ENCODE measurements at places on chromosomes 7 and 10.

- DNase-seq = no peak
Observed at GRCh38 chr10:61319386-61320256, 133.6 kb downstream of the TMEM26 start.

DNA sequence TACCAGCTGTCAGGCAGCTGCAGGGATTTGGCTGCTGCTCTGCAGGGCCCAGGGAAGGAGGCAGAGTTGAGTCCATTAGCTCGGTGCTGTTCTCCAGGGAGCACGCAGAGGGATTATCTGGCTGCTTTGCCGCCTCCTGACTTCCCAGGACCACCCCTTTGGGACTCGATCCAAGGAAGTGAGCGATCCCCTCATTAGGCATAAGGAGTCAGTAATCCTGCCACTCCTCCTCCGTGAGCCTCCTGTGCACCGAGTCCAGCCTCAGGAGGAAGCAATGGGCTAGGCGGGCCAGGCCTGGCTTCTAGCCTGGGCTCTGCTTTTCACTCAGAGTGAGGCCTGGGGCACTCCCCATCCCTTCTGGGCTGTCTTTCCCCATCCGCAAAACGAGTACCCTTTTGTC lies 417.9 kb downstream of the RPS24 start:
- DNase-seq = no peak

DNA sequence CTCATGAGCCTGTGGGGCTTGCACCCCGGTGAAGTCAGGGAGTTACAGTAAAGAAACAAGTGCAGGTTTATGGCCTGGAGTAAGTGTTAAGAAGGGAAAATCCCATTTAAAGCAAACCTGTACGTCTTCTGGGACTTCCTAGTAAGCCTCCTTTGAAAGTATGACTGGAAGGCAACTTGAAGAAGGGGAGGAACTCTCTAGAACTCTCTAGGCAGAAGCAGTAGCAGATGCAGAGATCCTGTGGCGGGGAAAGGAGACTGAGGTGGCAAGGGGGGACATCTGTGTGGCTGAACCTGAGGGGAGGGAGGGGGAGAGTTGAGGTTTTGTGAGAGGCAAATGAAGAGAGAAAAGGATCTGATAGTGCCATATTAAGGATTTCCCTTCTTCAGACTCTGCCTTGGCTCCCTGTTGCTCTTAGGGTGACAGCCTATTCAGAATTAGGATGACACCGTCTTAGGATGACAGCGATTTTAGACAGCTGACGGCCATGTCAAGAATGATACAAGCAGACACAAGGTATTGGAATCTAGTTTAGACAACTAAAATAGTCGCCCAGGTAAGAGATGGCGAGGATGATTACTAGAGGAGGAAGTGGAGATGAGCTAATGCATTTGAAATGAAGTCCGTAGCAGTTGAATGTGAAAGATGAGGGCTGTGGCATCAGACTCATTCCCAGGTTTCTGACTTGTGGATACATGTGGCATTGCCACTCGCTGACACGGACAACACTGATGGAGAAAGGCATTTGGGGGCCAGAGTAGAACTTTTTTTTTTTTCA lies 29.0 kb downstream of the CUL1 start:
- DNase-seq = no peak

DNA sequence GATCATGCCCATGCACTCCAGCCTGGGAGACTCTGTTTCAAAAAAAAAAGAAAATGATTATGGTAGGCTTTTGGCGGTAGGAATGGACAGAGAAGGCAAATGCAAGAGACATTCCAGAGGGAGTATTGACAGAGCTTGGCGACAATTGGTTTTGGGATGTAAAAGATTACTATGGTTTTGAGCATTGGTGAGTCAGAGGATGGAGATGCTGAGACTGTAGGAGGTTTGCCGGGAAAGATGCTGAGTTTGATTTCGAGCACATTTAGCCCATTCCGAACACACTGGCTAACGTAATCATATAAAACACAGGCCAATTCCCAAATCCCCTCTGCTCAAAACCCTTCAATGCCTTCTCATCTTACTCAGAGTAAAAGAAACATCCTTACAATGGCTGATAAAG lies 161.6 kb upstream of the MKLN1 start:
- no peak for DNase-seq

GRCh38 chr10:118687472-118687871 lies 67.3 kb downstream of the CACUL1 start:
- no peak for DNase-seq

DNA sequence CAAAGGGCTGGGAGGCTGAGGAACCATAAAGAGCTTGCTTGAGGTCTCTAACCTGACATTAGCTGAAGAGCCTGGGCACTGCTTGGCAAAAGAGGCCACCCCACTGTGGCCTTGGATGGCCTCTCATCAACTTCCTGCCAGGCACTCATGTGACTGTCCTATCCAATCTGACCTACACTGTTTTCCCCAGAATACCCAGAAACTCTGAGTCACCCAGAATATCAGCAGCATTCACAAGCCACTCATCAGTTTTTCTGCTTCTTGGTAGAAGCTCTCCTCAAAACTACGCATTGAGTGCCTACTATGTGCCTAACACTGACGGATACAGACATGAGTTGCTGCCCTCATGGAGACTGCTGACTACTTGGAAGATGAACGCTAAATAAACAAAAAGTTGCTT lies 4.1 kb upstream of the NT5C2 start:
- no peak for DNase-seq

GRCh38 chr10:44300666-44301649 lies 83.9 kb downstream of the CXCL12 start:
- no peak for DNase-seq

GRCh38 chr7:146296028-146296427 lies 179.4 kb downstream of the CNTNAP2 start:
- no peak for DNase-seq

DNA sequence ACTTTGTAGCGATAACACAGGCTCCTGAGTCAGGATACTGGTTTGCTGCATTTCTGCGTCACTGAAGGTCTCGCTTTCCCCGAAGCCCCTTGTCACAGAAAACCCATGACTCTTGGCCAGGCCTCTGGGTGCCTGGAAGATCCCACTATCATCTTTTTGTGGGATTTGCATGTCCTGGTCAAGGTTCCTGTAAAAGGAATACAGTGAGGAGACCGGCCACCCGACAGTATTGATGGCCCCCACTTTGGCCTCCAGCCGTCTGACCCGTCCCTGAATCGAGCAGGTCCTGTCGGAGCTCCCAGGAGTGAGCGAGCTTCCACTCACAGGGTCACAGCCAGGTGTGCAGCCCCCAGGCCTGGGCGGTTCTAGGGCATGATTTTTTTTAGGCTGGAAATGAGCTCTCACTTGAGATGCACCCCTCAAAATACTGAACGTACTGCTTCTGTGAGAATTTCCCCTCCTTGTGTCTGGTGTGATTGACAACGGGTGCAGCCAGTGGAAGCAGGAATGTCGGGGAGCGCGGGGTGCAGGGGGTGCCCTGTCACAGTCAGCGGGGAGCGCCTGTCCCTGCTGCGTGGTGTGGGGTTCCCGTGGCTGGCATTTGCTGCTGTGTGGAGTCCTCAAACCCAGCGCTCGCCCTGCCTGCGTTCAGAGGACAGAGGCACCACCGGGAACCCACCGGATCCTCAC lies 75.8 kb downstream of the DNAJB6 start:
- no peak for DNase-seq

DNA sequence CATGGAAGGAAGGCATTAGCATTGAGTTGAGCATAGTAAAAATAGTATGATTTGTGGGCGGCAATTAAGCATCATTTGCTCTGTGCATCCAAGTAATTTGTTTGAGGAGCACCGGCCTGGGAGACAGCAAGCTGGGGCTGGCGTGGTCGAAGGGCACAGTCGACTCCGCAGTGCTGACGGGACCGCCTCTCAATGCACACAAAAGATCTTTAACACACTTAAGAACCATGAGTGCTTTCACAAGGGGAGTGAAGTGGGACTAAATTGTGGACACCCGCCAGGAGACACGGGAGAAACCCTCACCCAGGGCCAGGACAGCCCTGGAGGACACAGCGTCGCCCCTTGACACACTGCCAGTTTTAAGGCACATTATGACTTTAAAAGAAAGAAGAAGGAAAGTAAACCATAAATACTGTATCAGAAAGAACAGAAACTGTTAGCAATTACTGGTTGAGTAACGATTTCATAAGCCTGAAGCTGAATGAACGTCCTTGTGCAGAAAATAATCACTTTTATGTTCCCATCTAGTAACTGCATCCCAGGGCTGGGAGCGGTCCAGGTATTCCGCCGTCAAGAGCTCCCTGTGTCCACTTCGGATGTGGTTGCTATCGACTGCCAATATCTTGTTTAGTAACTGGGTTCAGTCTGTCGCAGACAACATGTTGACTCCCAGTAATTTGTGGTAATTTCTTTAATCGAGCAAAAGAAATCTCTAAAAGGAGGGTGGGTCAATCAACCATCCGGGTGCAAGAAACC lies 102.1 kb downstream of the EBF3 start:
- no peak for DNase-seq

DNA sequence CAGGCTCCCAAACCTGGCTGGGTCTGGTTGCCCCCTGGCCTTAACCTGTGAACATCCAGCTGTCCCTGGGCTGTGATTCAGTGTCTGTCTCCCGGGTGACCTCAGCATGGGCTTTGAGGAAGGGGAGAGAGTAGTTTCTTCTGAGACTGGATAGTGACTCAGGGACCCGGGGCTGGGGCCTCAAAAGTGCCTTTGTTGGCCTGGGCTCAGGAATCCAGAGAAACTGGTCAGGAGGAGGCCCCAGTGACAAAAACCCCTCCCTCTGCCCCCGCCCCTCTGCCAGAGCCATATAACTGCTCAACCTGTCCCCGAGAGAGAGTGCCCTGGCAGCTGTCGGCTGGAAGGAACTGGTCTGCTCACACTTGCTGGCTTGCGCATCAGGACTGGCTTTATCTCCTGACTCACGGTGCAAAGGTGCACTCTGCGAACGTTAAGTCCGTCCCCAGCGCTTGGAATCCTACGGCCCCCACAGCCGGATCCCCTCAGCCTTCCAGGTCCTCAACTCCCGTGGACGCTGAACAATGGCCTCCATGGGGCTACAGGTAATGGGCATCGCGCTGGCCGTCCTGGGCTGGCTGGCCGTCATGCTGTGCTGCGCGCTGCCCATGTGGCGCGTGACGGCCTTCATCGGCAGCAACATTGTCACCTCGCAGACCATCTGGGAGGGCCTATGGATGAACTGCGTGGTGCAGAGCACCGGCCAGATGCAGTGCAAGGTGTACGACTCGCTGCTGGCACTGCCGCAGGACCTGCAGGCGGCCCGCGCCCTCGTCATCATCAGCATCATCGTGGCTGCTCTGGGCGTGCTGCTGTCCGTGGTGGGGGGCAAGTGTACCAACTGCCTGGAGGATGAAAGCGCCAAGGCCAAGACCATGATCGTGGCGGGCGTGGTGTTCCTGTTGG lies at the start of gene CLDN4:
CLDN4 (plus strand) TSS at position 316 of the 903 bp plus-strand sequence; CDS start at position 522, 206 bp downstream.
- DNase-seq = no peak

- DNase-seq = no peak
Observed at GRCh38 chr7:47537716-47538675, 43.9 kb downstream of the TNS3 start.

DNA sequence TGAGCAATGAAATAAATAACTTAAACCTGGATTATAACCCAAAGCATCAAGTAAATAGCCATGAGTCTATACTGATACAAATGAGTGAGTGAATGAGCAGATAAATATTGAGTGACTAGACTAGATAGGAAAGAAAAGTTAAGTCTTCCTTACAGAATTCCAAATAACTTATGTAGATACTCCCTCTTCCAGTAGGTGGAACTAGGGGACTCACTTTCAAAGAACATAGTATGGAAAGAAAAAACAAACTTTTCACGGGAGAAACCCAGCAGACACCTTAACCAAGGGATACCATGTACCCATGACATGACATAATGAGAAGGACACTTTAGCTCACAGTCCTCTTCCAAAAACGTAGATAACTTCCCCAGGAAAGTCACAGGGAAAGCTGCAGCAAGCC lies 32.2 kb downstream of the CSGALNACT2 start:
- no peak for DNase-seq

DNA sequence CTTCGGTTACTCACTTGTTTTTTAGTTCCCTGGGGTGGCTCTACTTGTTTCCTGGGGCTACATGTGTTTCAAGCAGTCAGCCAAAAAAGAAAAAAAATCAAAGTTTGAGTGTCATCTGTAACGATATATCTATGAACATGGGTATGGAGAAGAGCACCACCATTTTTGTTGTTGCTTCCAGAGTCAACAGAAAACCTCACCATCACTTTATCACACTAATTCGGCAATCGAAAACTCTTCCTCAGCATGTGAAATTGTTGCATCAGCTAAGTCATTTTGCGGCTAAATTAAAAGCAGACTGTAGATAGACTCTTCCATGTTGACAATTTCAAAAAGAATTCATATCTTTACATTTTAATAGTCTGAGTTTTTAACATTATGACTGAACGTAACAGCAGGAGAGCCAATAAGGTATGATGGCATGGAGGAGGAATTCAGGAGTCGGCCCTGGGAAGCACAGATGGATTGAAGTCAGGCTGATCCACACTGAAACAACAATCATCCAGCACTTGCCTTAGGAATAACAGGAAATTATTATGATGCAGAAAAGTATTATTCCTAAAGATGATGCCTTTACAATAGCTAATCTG lies 455.7 kb upstream of the KLF6 start:
- no peak for DNase-seq

DNA sequence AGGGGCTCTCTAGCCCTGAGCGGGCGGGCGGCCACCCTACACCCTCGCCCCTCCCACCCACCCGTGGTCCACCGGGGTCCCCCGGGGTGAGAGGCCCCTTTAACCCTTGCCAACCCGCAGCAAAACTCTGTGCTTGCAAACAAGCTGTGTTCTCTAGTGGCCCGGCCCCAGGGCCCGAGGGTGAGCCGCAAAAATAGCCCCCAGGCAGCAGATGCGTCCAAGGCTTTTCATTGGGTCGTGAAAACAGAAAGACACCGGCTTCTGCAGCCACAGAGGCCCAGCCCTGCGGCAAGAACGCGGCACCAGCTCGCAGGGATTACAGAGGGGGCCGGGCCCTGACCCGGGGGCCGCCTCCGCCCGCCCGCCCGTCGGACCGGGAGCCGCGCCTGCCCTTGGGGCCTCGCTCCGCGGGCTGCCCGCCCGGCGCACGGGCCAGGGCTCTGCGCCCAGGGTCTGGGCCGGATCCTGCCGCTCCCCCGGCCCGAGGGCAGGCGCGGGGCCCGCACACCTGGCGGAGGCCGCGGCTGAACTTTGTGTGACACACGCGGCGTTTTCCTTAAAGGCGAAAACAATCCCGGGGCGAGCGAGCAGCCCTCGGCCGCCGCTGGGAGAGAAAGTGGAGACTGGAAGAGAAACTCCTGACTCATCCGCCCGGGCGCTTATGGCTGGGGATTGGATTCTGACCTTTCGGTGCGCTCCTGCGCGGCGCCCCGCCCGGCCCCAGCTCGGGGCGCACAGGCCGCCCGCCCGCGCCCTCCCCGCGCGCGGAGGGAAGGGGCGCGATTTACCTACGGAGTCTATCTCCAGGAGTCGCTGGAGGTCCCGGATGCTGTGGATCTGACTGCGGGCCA lies 2.8 kb downstream of the PDGFA start:
- DNase-seq = no peak

- DNase-seq = no peak
Observed at GRCh38 chr10:33861016-33861704, 526.7 kb upstream of the NRP1 start.

- no peak for DNase-seq
Observed at GRCh38 chr7:97024209-97025129, at the start of gene DLX5. Gene DLX5, minus strand, starts transcription at chr7:97024831. Its CDS starts 208 bp downstream, at chr7:97024623.

All from GM13976 (cell line).